Aortic smooth muscle cell (primary cell): ENCODE measurements at places on chromosomes 3 and 15. TPM values are rescaled to one million over a fixed set of nuclear protein-coding genes. Genes with fewer than 3 reads are reported as not detected.

Gene MORC1
- not detected in 2 replicates for total RNA-seq

Gene PLSCR2
- total RNA-seq: 0.40 TPM in 1 of 2 replicates, not detected in the other

Gene SPINK8
- not detected in 2 replicates for total RNA-seq

Gene AGBL1
- total RNA-seq: not detected in 2 replicates

Gene ZXDC
- 16.4 and 17.2 TPM in 2 replicates for total RNA-seq

Gene GASK1A
- total RNA-seq: 0.62 and 0.92 TPM in 2 replicates

Gene PPP2R3A
- 6.7 and 8.3 TPM in 2 replicates for total RNA-seq

Gene CHRD
- 1.7 and 2.4 TPM in 2 replicates for total RNA-seq

Gene CAND2
- 2.9 and 4.1 TPM in 2 replicates for total RNA-seq

Gene GRAMD2A
- total RNA-seq: 0.06 TPM in 1 of 2 replicates, not detected in the other

Gene ERICH6
- 0.06 and 0.13 TPM in 2 replicates for total RNA-seq

Gene FANCD2
- total RNA-seq: 13.1 and 25.9 TPM in 2 replicates

Gene CPA3
- 0.12 and 0.40 TPM in 2 replicates for total RNA-seq

Gene LRRC58
- 22.8 and 23.3 TPM in 2 replicates for total RNA-seq

Gene GPR62
- total RNA-seq: under 0.01 TPM in 1 of 2 replicates, not detected in the other

Gene TRIM42
- not detected in 2 replicates for total RNA-seq

Gene TBC1D2B
- 22.6 and 24.7 TPM in 2 replicates for total RNA-seq

Gene PLA2G4E
- not detected in 2 replicates for total RNA-seq
